ENCODE measurements at places on chromosomes 5 and 9.
A peak's percentile ranks its signal among the peaks of the same experiment; 100 is the strongest.

DNA sequence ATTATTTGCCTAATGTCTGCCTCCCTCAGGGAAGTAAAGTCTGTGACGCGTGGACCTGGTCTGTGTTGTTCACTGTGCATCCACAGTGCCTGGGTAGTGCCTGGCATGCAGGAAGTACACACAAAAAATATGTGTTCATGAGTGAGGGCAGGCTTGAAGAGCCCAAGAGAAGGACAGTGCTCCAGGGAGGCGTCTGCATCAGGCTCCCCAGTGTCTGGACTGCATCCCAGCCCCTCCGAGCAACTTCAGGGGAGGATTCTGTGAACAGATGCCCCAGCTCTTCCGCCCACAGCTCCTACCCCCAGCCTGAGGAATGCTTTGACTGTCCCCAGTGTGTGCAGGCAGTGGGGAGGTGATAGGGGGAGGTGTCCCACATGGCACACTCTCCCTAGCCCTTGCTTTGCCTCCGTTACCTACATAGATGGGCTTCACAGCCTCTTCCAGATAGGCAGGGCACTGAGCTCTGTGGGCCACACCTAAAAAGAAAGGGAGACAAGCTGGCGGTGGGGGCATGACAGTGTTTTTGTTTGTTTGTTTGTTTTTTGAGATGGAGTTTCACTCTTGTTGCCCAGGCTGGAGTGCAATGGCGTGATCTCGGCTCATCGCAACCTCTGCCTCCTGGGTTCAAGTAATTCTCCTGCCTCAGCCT, 25.4 kb downstream of the IRF1 start:
- peak; percentile 63 for DNase-seq

DNA sequence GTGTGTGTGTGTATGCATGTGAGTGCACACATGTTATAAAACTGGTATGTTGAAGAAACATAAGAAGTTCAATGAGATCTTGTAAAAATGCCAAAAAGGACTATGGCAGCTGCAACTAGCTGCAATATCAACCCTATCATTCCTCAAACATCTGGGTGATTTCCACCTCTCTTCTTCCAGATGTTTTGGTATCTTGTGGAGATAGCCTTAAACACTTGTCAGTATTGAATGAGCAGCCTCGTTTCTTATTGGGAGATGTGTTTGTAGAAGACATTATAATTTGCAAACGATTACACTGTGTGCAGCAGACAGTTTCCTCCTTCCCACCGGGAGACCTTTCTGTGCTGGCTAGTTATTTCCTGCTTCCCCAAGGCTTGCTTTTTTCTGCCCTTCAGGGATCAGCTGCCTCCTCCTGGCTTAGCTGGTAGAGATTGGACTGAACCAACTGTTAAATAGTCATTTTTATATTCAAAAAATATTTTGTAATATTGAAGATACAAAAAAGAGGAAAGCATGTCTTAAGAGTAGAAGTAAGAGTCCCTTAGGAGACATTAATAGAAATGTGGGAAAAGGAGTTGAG, 168.4 kb upstream of the MPDZ start:
- no peak for DNase-seq

- peak; percentile 41 for DNase-seq
Measured at GRCh38 chr9:114308361-114308950, 14.4 kb upstream of the ORM1 start.

DNA sequence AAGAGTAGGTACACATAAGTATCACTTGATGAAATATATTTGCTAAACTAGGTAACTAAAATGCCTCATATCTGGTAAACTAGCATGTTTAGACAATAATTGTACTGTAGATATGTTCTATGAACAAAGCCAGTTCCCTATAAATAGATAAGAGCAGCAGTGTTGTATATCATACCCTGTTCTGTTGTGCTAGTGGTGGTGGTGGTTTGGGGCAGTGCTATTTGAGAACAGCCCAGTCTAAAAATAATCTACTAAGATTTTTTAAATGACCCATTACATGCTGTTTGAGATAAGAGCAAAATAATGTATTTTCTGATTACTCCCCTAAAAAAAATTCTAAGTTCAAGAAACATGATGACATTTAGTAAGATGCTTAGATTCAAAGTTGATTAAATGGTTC, 829.2 kb upstream of the DMAC1 start:
- DNase-seq, result no peak

DNA sequence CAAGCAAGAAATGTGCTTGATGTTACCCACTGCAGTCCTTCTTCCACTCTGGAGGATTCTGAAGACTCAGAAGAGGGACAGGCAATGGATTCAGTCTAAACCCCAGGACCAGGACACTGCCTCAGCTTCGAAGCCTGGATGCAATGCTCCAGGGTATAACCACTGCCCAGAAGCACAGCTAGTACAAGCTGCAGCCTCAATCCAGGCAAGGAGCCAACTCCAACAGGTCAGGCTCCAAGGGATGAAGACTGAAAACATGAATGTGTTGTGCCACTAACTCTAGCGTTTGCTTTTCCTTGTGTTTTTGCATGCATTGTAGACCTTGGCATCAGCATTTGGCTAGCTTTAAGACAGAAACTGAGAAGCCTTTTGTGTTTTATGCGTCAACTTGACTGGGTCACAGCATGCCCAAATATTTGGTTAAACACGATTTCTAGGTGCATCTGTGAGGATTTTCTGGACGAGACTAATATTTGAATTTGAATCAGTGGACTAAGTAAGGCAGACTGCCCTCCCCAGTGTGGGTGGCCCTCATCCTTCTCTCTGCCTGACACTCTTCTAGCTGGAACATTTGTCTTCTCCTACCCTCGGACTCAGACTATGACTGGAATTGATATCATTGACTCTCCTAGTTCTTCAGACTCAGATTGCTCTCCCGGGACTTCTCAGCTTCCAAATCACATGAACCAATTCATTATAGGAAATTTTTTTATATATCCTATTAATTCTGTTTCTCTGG, 20.5 kb upstream of the GPX3 start:
- no peak for DNase-seq

DNA sequence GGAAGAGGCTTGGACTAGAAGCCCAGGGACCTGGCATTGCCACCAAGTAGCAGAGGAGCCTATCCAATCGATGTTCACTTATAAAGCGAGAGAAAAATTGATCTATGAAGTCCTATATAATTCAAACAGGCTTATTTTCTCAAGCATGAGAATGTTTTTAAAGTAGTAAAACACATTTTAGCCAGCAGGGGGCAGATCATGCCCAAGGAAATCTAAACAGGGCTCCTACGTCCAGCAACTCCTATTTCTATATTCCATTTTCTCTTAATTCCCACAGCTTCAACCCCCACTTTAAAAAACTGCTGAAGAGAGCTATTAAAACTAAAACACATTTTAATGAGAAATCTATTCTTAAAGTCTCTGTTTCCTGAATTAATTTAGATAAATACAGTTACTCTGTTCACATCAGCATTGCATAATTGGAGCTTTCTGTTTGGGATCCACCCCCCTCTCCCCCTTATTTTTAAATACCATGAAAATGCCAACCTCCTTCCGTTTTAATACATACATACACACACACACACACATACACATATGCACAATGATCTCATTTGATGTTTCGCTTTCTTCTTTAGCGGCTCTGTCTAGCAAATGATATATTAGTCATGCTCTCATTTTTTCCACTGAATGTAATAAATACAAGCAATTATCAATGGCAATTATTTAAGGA, 144.9 kb downstream of the MYO10 start:
- DNase-seq, result no peak

DNA sequence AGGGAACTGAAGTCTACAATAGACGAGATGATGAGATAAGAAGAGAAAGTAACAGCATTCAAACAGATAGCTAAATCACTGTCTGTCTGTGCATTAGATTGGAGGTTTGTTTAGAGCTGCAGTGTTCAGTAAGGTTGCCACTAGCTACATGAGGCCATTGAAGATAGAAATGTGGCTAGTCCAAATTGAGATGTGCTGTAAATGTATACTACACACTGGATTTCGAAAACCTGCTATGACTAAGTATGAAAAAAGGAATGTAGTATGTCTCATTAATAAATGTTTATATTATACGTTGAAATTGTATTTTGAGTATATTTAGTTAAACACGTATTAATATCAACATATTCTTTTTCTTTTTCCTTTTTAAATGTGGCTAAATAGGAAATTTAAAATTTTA, 142.1 kb downstream of the XRCC4 start:
- no peak for DNase-seq

DNA sequence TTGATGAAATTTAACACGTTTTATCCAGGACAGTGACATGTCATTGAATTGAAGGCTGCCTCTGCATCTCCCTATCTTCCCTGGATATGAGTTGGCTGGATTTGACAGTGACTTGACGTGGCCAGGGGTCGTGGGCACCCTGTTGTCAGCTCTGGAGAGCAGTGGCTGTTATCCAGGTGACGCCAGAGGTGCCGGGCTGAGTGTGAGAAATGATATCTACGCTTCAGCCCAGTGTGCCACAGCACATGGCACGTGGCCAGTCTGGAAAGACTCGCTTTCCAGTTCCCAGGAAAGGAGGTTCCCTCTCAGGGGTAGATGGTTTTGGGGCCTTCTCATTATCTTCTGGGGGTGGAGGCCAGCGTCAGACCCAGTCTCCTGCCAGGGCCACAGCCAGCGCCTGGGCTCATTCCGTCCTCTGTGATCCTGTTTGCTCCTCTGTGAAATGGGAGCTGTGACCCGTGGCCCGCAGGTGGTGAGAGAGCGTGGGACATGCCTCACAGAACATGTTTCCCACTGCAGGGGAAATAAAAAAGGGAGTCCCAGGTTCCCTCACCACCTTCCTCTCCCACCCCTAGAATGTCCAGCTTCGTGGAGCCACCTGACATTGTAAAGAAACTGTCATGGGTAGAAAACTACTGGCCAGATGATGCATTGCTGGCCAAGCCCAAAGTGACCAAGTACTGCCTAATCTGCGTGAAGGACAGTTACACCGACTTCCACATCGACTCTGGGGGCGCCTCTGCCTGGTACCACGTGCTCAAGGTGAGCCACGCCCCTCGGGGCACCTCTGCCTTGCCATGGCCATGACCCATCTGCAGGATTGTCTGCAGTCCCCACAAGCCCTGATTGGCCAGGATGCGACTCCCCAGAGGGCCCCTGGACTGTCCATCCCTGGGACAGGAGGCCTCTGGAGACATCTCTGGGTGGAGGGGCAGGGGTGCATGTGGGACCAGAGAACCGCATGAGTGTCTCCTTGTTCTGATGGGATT, 76.5 kb downstream of the PHF2 start:
- DNase-seq, result peak; percentile 57

DNA sequence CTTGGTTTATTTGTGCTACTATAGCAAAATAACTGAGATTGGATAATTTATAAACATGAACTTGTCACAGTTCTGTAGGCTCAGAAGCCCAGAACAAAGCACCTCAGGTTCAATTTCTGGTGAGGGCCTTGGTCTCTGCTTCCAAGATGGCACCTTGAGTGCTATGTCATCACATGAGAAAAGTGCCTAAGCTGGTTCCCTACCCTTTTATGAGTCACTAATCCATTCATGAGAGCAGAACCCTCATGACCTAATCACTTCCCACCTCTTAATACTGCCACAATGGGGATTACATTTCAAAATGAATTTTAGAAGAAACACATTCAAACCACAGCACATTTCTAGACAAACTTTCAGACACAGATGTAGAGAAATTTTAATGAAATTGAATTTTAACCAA, 98.2 kb upstream of the PRSS3 start:
- no peak for DNase-seq

- DNase-seq, result no peak
Measured at GRCh38 chr5:160976181-160976580, 124.2 kb upstream of the ATP10B start.

GRCh38 chr9:96523374-96523773, 73.4 kb downstream of the HABP4 start:
- no peak for DNase-seq

DNA sequence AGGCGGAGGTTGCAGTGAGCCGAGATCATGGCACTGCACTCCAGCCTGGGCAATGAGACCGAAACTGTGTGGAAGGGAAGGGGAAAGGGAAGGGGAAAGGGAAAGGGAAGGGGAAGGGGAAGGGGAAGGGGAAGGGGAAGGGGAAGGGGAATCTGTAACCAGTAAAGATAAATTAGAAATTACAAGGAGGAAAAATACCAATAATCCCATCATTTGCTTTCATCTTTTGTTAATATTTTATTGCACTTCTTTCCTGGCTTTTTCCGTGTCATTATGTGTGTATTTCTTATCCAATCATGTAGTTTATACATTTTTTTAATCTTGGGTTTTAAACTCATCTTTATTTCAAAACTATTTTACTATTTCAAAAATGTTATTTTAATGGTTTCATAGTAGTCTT, 29.6 kb upstream of the MRPS30 start:
- DNase-seq, result no peak

DNA sequence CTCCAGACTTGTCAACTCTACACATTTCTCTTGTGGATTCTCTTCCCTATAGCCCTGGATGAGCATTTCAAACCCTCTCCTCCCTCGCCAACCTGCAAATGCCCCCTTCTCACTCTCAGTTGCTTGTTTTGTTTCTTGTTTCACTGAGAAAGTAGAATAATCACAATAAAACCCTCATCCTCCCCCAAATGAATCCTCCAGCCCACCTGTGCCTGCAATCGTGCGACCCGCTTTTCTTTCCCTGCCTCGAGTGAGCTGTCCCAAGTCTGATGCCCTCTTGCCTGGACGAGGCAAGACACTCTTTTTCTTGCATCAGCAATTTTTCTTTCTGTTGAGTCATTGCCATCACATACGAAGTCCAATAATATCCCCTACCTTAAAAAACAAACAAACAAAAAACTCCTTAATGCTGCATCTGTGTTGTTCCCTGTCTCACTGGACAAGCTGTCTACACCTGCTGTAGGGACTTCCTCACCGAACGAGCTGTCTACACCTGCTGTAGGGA, 3.7 kb upstream of the CACNA1B start:
- no peak for DNase-seq

DNA sequence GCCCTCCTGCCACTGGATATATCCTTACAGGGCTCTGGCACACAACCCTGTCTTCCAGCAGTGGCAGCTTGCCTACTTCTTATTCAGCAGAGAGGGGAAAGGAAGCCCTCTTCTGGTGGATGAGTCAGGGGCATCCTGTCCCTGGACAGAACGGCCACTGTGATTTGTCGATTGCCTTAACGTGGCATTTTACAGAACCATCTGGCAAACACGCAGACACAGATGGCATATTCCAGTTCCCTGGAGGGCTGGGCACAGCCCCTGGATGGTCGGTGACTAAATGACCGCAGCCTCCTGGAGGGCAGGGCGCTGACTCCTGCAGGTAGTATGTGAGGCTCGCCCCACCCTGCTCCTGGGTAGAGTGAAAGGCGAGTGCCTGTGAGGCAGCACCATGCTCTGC, 62.1 kb downstream of the DCP2 start:
- DNase-seq, result no peak

- DNase-seq, result no peak
Measured at GRCh38 chr9:79701651-79702050, 129.9 kb downstream of the TLE4 start.

DNA sequence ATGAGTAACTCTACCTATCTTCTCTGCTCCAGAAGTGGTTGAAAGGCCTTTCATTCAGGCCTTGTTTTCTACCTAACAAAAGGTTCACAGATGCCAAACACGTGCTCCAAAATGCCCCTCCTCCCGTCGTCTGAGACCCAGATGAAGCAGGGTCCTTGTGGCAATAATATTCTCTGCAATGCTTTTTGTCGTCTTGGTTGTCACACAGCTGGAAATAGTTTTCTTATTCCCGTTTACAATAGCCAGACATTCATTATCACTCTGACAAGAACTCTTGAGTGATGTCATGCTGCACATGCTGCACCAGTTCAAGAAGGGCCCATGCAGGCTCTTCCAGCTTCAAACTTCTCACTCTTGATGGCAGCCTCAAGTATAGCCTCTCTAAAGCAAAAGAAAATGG, 7.8 kb downstream of the LPAR1 start:
- DNase-seq, result no peak

- DNase-seq, result no peak
Measured at GRCh38 chr5:74401281-74401945, 239.1 kb downstream of the ENC1 start.
